Caudate nucleus (tissue), 63 donors: ENCODE measurements at places on chromosomes 7 and 10.
A peak's percentile ranks its signal among the peaks of the same experiment; 100 is the strongest.

GRCh38 chr10:75261813-75262705, 26.3 kb upstream of the COMTD1 start:
- DNase-seq, result no peak

GRCh38 chr7:49434846-49435245, 338.6 kb upstream of the VWC2 start:
- no peak for DNase-seq

- no peak for DNase-seq
Observed at GRCh38 chr10:103481974-103482531, 3.0 kb upstream of the CALHM3 start.

DNA sequence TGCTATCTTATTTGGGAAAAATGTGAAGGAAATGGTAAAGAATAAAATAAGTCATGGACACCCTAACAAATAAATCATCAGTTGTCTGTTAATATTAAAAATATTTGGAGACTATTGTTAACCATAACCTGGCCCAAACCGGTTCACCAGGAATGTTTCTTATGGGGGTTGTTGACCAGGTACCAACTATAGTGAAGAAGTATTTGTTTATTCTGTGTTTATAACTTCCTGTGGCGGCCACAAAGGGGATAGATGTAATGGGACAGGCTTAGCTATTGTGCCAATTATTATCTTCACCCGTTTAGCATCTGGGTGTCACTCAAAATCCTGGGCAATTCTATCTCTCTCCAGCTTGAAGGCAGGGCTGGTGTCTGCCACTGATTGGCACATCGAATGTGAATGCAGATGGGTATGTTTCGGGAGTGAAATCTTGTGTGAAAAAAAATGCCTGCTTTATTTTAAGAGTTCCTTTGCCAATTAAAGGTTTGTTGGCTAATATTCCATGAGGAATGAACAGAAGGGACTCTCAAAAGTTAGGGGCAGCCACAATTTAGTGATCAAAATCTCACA, 500.9 kb downstream of the ARL4A start:
- no peak for DNase-seq

DNA sequence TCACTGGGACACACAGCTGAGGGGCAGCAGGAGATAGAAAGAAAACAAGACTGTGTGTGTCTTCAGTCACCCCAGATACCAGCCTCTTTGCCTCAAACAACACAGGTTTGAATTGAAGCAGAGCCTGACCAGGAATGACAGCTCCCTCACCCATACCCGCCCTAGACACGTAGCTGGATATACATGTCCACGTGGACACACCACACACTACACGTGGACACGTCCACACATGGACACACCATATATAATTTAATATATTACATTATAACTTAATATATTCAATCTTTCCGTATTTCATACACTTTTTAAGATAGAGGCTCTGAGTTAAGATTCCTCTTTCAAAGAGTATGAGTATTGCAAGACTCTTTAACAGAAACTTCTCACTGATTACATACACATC, 11.3 kb downstream of the GDF2 start:
- DNase-seq, result no peak

DNA sequence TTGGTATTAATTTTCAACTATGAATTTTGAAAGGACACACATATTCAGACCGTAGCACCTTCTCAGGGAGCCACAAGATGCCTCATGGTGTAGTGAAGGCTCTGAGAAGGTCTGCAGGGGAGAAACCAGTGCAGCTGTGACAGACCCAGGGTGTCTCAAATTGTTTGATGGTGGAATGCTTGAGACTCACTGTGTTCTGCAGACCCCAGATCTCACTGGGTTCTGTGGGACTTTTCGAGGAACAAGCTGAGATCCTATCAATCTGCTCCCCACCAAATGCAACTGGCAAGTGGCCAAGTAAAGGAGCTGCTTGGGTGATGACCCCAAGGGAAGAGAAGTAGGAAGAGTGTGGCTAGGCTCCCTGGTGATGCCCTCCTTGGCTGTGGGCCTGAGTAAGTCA, 130.5 kb upstream of the UNC5B start:
- no peak for DNase-seq

DNA sequence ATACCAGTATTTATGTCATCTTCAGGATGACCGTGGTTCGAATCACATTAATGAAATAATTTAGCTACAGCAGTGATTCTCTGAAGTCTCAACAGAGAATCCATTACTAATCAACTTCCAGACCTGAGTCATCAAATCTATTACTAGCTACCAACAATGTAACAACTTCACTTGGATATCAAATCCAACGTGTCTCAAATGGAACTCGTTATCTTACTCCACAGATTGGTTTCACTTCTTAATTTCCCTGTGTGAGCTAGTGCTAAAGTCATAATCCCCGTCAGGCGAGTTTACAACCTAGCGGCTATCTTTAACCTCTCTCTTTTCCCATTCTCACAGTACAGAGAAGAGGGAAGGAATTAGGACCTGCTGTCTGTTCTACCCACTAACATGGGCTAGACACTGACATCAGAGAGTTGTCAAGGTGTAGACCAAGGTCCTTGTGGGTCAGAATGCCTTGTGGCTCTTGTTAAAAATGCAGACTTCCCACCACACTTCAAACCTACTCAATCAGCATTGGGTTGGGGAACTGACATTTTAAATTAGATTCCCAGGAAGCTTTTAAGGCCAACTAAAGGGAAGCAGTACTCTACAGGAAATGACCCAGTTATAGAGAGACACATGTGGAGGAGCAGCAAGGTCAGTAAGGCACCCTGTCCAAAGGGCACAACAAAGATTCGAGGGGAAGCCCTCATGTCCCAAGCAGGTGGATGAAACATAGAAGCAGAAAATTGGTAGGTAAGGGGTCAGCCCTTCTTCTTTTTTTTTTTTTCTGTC, 57.3 kb upstream of the GSAP start:
- DNase-seq, result no peak

GRCh38 chr10:16439295-16439694, 2.5 kb downstream of the PTER start:
- DNase-seq, result no peak

- no peak for DNase-seq
Observed at GRCh38 chr10:56319386-56319785, 41.7 kb downstream of the ZWINT start.

GRCh38 chr10:16770670-16771069, 46.6 kb downstream of the RSU1 start:
- no peak for DNase-seq

DNA sequence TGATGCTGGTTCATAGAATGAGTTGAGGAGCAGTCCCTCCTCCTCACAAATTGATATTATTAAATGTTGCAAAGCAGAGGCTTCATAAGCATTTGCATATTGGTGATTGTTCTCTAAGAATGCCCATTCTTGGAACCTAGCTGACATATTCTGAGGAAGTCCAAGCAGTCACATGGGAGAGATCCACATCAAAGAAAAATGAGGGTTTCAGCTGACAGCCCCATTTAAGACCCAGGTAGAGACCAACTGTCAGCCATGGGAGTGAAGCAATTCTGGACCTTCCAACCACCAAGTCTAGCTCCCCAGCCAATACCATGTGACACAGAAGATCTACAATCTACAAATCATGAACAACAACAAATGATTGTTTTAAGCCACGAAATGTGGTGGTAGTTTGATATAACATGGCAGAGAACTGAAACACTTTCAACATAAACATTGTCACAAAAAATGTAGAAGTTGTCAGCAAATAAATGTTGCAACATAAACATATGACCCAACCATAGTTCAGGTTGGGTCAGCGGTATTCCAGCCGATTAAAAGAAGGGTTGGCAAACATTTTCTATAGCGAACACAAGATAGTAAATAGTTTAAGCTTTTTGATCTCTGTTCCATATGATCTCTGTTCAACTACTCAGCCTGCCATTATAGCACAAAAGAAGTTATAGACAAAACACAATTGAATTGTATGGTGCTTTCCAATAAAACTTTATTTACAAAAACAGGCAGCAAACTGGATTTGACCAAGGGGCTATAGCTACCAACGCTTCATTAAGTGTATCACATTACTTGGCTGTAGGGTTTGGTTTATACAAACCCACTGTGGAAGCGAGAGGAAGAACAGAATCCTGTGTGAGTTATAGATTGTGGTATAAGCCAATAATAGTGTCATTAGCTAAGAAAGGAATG, 41.4 kb upstream of the MPP7 start:
- no peak for DNase-seq

- DNase-seq, result no peak
Observed at GRCh38 chr7:5649641-5650040, 131.8 kb downstream of the RNF216 start.

- DNase-seq, result no peak
Observed at GRCh38 chr10:97180986-97181385, 4.8 kb downstream of the SLIT1 start.

GRCh38 chr10:12042797-12043651, at the start of gene UPF2:
Gene UPF2, minus strand, starts transcription at chr10:12042809. Its CDS starts 7,386 bp downstream, at chr10:12035423.
- peak; percentile 98 for DNase-seq

GRCh38 chr7:938546-939185, 15.8 kb downstream of the ADAP1 start:
- no peak for DNase-seq

GRCh38 chr10:15211464-15211979, 43.0 kb upstream of the NMT2 start:
- DNase-seq, result no peak

GRCh38 chr10:127148066-127148932, 48.1 kb downstream of the INSYN2A start:
- no peak for DNase-seq

DNA sequence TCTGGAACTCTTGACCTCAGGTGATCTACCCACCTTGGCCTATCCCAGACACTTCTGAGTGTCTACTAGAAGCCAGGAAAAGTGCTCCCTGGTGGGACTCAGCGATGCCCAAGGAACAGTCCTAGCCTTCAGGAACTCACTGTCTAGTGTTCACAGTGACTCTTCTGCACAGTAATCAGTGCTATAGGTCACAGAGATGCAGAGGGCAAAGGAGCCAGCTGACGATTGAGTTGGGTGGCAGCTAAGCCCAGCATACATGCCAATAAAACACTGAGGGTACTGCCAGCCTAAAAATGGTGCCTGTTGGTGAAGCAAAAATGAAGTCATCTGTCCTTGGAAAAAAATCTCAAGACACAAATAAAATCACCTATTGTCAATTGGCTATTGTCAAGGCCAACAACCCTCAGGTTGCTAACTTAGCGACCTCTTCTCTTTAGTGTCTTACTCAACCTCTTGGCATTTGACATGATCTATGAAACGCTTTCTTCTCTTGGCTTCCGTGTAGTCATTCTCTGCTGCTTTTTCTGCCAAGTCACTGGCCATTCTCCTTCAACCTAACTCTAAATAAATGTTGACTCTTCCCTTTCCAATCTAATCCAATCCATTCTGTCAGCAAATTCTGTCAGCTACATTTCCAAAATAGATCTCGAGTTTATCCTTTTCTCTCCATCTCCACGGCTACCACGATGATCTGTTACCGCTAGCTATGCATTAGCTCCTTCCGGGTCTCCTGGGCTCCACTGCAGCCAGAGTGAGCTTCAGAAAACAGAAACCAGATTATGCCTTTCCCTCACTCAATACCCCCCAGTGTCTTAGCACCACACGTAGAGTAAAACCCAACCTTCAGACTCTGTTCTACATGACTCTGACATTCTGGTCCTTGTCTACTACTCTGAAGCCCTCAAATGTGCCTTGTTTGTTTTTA, 99.2 kb downstream of the ATXN7L1 start:
- DNase-seq, result no peak

DNA sequence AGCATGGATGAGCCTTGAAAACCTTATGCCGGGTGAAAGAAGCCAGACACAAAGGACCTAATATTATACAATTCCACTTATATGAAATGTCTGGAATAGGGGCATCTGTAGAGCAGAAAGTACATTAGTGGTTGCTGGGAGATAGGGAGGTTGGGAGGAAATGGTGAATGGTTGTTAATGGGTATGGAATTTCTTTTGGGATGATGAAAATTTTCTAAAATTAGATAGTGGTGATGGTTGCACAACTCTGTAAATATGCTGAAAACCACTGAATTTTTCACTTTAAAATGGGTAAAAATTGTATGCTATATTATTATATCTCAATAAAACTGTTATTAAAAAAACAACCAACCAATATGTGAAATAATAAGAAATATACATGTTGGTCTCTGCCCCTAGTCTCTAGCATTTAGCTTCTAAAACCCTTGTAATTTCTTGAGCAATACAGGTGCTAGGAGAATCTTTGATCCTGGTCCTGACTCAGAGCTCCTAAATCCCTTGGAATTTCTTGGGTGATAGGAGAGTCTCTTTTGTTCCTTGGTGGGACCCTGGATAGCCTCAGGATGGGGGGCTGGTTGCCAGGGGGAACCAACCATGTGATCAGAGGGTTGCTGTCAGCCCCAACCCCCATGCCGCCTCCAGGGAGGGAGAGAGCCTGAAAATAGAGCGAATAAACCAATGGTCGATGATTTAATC, 64.0 kb downstream of the TACR2 start:
- DNase-seq, result no peak

- DNase-seq, result no peak
Observed at GRCh38 chr7:83429493-83429892, 219.4 kb downstream of the SEMA3E start.

DNA sequence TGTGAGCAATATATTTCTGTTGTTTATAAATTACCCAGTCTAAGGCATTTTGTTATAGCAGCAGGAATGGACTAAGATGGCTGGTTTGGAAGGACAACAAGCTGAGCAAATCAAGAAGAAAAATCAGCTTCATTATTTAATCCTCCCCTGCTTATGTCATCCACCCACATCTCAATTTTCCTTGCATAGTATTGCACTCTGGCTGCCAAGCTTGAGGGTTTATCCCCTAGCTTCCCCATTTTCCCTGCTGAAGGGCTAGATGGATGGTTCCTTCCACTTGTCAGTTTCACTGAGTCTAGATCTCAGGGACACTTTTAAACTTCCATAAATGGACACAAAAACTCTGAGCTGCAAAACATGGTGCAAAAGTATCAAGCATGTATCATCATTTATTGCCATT, 75.2 kb upstream of the LAMB4 start:
- no peak for DNase-seq

DNA sequence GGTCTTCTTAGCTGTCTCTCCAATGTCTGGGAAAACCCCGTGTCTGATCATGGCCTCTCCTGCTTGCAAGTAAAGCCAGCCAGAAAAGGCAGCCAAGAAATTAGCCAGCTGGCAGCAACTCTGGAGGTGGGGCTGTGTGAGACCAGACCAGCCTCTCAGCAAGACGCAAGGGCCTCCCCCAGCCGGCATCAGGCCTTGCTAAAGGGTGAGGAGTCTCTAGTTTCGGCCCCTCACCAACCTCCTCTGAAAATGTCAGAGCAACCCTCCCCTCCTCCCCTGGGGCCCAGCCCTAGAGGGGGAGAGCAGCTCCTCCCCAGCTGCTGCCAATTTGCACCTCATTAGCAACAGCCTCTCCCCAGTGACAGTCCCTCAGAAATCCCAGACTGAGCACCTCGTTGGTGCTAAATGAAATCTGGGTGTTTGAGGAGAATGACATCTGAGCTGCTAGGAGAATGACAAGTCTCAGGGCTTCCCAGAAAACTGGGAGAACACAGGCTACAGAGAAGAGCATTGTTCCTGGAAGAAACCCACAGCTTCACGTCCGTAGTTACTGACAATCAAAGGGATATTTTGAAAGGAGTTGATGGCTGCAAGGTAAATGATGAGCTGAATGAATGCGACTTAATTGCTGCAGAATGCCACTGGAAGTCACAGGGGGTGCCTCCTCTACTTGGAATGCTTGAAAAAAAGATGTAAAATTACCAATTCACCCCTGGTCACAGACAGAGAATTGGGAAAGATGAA, 25.9 kb downstream of the DGKI start:
- no peak for DNase-seq

- DNase-seq, result no peak
Observed at GRCh38 chr10:95758351-95759025, 2.5 kb downstream of the ENTPD1 start.
